Activated CD4-positive, alpha-beta T cell treated with anti-CD3 and anti-CD28 coated beads for 36 hours (primary cell): ENCODE measurements at places on chromosomes 7 and 10. TPM values are rescaled to one million over a fixed set of nuclear protein-coding genes. Genes with fewer than 3 reads are reported as not detected.

The CACNB2 gene
- not detected for total RNA-seq

The ENKUR gene
- total RNA-seq: 0.11 TPM

The SFRP4 gene
- not detected for total RNA-seq

The PGAM1 gene
- 1,499 TPM for total RNA-seq

The ICA1 gene
- 1.0 TPM for total RNA-seq

The DOCK1 gene
- total RNA-seq: 0.81 TPM

The PRKAG2 gene
- total RNA-seq: 19.6 TPM

The GSTO2 gene
- 2.1 TPM for total RNA-seq

The EXOC6 gene
- 9.7 TPM for total RNA-seq

The CROT gene
- 7.0 TPM for total RNA-seq

The ANXA8L1 gene
- total RNA-seq: not detected

The ZRANB1 gene
- total RNA-seq: 10.4 TPM

The INTS15 gene
- 31.8 TPM for total RNA-seq

The GDF10 gene
- total RNA-seq: 0.30 TPM

The ZKSCAN1 gene
- total RNA-seq: 62.9 TPM

The KIF5B gene
- total RNA-seq: 59.9 TPM

The TNS3 gene
- total RNA-seq: 0.11 TPM

The MPP7 gene
- total RNA-seq: 11.0 TPM

The AKR1C2 gene
- total RNA-seq: not detected

The GPR85 gene
- not detected for total RNA-seq

The IFIT1B gene
- total RNA-seq: not detected

The OSBPL3 gene
- total RNA-seq: 34.7 TPM

The OPN4 gene
- total RNA-seq: not detected

The KEL gene
- total RNA-seq: 0.32 TPM

The LAMB1 gene
- total RNA-seq: not detected

The LGI1 gene
- total RNA-seq: not detected

The GNAT3 gene
- not detected for total RNA-seq

The H2BK1 gene
- not detected for total RNA-seq

The RNF148 gene
- total RNA-seq: not detected
